ENCODE measurements at places on chromosomes 16 and 17.

DNA sequence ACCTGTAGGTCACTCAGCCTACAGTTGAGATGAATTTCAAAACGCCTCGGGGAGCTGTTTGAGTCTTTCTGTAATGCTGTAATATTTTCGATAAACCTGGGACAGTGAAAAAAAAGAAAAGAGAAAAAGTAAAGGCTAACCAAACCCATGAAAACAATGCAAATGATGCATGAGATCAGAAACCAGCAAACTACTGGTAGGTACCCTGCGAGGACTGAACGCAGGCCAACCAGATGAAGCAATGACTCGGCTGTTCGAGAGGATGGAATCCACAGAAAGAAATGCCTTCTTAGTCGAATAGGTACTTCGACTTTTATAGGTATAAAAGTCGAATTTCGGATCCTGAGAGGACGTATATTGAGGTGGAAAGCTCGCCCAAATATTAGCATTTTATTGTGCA, 509 bp upstream of the ATAD5 start:
- DNase-seq, result no peak

- no peak for DNase-seq
These were observed 17.1 kb downstream of the RAB11FIP4 start for GRCh38 chr17:31408586-31408985.

DNA sequence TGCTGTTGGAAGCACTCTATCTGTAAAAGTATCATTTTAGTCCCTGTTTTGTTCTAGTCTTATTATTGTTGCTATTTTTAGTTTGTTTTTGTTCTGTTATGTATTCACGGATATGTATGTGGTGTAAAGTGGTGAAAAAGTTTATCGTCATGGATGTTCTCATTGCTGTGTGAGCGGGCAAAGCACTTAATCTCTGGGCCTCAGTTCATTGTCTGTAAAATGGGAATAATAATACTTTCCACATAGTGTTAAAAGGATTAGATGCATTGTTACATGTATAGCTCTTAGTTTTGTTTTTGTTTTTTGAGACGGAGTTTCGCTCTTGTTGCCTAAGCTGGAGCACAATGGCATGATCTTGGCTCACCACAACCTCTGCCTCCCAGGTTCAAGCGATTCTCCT, 19.8 kb downstream of the TAOK1 start:
- no peak for DNase-seq

GRCh38 chr16:81004646-81005353, 1.9 kb downstream of the CMC2 start:
- peak; percentile 32 for DNase-seq

DNA sequence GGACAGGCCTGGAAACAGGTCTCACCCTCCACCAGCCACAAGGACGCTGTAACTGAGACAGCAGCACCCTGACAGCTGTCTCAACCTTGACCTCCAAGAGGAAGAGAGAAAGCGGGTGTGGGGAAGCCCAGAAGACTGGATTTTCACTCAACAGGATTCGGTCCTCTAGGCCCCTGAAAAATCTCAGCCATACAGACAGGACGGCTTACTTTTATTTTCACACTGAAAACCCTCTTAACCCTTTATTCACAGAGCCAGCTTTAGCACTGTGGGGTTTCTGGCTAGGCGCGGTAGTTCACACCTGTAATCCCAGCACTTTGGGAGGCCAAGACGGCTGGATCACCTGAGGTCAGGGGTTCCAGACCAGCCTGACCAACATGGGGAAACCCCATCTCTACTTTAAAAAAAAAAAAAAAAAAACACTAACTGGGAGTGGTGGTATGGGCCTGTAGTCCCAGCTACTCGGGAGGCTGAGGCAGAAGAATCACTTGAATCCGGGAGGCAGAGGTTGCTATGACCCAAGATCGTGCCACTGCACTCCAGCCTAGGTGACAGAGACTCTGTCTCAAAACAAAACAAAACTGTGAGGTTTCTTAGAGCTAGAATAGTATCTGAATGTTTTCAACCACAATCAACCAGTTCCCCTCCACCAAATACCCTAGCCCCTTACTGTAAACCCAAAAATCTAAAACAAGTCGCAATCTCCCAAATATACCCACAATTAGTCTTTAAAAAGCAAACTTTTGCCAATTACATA, 5.3 kb downstream of the ANKRD11 start:
- DNase-seq, result no peak

GRCh38 chr16:53290520-53290919, 143.8 kb upstream of the RBL2 start:
- no peak for DNase-seq

- DNase-seq, result no peak
These were observed 87.8 kb downstream of the PLCG2 start for GRCh38 chr16:81866820-81867440.

GRCh38 chr17:82013341-82013740, 9.3 kb downstream of the CENPX start:
- DNase-seq, result no peak

DNA sequence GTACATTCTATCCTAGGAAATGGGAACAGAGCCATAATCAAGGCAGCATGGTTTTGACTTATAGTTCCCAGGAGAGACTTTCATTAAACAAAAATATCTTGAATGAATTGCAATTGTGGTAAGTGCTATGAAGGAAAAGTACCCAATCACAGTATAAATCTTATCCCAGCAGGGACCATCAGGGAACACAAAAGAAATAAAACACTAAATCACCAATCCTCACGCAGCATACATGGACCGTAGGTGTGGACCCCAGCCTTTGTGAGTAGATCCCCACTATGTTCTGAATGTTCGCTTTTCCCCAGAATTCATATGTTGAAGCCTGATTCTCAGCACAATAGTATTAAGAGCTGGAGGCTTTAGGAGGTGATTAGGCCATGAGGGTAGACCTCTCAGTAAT, 925.0 kb upstream of the RBFOX1 start:
- no peak for DNase-seq

- DNase-seq, result no peak
These were observed 62.8 kb upstream of the CIBAR2 start for GRCh38 chr16:85174871-85175723.

DNA sequence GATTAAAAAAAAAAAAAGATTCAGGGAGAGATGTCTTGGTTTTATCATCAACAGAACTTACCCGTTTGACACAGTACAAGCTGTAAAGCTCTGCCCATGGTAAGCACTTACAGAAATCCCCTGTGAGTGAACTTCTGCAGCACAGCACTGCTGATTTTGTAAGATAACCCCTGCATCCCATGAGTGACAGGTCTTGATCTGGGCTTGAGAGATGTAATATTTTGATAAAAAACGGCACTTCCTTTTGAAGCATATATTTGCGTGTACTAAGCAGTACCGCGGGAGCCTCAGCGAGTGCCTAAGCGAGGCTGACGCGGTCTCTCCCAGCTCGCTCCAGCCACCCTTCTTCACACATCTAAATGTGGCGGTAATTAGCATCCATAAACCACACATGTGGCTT, 50.5 kb downstream of the IKZF3 start:
- no peak for DNase-seq

DNA sequence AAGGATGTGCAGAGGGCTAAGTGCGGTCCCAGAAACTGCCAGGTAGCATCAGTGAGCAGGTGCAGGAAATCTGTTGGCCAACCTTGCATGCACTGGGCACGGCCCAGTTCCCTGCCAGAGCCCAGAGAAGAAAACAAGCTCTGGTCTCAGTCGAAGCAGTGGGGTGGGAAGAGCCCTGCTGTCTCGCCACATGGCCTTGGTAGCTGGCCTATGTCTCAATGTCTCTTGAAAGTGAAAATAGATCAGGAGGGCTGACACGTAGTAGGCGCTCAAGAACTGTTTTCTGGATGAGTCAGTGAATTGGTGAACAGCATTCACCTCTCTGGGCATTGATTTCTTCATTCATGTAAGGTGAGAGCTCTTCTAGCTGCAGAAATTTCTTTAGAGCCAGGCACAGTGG, 90.4 kb downstream of the MARF1 start:
- DNase-seq, result no peak

DNA sequence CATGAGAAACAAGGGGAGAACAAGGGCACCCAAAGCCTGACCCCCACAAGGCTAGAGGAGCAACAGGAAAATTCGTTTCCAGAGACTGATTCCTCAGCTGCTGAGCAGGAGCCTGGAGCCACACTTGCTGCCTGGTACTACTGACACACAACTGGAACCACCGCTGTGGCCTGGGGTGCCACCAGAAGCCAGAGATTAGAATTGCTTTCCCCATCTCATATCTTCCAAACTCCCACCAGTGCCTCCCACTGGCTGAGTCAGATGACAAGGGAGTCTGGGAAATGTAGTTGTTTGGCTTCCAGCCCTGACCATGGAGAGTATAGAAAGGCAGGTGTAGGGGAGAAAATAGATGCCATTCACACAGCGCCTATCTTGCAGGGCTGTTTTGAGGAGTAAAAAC, 4.1 kb upstream of the TMEM11 start:
- no peak for DNase-seq

DNA sequence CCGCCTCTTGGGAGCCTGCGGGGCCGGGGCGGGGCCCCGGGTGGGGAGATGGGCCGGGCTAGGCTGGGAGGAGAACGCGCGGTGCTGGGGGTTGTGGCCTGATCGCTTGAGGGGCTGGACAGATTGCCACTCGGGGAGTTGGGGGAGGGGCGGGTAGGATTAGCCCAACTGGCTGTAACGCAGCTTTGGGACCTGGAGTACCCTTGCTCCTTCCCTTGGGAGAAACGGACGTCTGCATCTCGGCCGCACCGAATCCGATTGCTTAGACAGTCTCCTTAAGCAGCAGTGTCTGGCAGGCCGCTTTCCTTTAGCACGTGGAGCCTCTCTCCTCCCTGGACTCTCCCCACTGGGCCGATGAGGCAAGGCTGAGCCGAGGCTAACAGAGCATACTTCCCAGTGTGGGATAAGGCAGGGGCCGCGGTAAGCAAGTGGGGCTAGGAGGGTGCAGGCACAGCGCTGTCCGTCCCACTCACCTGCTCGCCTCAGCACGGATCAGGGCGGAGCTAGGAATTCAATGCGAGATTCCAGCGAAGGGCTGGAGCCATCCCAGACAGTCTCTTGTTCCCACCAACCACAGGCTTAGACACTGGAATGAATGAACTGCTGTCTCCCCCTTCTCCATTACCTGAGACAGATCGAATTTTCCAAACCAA, 540 bp upstream of the ACLY start:
- DNase-seq, result no peak

Measured in NCI-H1436 (cell line).